ENCODE measurements at places on chromosomes 7 and 10.

GRCh38 chr7:7920481-7920880, 48.1 kb upstream of the GLCCI1 start:
- no peak for DNase-seq

DNA sequence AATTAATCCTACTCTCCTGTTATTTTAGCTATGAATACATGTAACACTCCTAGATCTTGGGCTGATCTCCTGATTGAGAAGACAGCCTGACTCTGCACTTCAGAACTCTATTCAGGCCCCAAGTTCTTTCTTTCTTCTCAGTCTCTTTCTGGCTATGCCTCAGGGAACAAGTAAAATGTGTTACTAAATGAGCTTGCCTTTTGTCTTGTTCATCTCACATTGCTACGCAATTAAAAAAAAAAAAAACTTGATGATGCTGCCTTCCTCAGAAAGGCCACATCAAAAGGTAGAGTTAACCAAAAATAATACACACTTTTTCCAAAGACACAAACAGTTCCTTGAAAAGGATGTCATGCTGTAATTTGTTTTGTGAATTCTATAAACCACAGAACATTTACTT, 258.1 kb downstream of the TWIST1 start:
- DNase-seq = no peak

DNA sequence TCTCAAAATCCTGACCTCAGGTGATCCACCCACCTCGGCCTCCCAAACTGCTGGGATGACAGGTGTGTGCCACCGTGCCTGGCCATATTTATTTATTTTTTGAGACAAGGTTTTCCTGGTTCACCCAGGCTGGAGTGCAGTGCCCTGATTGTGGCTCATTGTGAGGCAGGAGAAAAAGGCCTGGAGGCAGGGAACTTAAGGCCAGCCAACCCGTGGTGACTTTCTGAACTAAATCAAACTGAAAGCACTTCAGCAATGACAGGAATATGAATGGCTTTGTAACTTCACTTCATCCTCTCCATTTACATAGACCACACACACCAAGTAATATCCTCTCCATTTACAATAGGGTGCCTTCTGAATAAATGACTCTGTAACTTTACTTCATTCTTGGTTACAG, 124.4 kb downstream of the CCDC3 start:
- DNase-seq = no peak

- DNase-seq = no peak
These were observed 42.3 kb upstream of the CYCS start for GRCh38 chr7:25167262-25167843.

- DNase-seq = no peak
These were observed 43.7 kb downstream of the OSBPL3 start for GRCh38 chr7:24936121-24936824.

DNA sequence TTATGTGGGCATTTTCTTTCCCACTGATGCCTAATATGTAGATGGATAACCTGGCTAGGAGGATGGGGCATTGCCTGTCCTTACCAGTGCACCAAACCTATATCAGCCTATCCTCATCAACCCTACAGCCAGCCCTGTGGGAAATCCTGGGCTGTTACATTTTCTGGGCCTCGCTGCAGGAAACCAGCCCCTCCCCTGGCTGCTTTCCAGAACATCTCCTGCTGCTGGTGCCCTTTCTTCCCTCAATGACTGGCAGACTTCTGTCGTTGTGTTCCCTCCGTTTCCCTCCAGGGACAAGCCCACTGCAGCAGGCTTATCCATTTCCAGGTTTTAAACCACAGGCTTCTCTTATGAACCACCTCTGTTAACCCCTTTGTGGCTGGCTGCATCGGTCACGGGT, 486.1 kb upstream of the COBL start:
- DNase-seq = no peak

GRCh38 chr10:28714401-28715053, 37.2 kb downstream of the BAMBI start:
- DNase-seq = no peak

DNA sequence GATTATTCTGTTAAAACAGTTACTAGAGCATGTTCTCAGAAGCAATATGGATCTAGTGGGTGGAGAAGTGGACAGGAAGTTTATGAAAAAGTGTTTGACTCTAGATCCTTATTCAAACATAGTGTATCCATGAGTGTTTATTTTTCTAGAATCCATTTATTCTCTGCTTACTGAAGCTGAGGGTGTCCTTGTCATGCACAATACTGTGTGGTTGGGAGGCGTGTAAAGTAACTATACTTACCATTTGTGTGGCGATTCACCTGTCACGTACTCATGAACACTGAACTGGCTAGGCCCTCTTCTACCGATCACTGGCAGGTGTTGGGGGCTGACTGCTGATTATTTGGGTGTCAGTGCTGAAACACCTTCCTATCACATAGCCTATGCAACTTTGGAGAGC, 74.0 kb downstream of the POU6F2 start:
- no peak for DNase-seq

DNA sequence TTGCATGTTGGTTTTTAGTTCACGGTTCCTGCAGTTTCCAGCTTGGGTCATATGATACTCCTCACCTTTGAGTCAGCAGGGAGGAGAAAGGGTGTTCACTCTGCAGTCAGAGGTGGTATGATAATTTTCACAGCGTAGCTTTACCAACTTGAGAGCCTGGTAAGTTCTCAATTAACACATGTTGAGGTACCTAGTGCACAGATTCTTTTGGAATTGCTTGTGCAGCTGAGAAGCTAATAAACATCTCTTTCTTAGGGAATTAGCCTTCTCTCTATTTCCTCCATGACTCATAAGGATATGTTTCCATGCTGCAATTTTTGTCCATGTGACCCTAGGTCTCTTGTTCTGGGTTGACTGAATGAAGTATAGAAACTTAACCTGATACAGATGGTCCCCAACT, 166.6 kb downstream of the KIF20B start:
- DNase-seq = no peak

DNA sequence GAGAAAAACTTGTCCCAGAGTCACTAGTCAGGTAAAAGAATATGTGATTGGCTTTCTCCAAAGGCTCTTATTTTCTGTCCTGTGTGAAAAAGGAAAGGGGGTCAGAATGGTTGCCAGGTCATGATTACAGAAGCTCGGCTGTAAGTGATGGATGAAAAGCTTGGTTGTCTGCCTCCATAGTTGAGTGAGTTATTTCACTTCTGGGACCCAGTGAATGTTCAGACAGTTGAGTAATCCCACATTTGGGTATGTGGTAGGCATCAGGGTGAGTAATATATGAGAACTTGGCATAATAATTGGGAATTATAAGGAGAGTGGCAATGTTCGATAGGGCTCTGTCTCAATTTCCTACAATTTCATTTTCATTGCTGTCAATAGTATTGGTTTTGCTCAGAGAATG, 72.5 kb downstream of the BBS9 start:
- DNase-seq = no peak

DNA sequence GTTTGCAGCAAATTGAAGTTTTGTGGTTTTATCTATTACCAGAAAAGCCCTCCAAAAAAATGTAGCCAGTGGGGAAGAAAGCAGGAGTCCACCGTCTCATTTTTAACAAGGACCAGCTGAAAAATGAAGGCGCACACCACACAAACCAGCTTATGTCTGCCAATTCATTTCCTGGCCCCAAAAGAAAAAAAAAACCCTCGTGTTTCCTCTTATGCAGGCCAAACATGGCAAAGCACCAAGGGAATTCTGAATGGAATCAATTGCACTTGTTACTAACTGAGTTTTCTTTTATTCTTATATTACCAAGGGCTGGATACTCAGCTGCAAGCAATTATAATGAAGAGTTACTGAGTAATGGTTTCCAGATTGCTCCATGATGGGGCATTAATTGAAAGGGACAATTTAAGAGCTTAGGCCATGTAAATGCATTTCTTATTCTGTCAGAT, 428.3 kb upstream of the NPVF start:
- no peak for DNase-seq

- no peak for DNase-seq
These were observed 14.9 kb downstream of the MAT1A start for GRCh38 chr10:80274396-80275134.

GRCh38 chr10:59719374-59719773, 9.7 kb upstream of the SLC16A9 start:
- no peak for DNase-seq

DNA sequence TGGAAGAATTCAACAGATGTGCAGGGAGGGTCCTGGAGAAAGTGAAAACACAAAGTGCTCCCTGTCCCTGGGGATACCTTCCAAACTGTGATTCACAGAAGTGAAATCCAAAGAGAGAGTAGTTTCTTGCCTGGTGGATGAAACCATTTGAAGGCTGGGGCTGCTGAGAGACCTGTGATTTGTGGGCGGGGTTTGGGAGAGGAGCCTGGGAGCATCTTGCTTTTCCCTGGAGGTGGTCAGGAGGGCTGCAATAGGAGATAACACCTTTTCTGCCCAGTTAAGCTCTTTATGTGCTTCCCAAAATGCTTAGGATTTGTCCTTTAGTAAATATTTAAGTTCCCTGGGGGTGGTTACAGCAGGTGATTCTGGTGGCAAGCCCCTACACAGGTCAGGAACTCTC, 105.3 kb upstream of the TPK1 start:
- DNase-seq = no peak

DNA sequence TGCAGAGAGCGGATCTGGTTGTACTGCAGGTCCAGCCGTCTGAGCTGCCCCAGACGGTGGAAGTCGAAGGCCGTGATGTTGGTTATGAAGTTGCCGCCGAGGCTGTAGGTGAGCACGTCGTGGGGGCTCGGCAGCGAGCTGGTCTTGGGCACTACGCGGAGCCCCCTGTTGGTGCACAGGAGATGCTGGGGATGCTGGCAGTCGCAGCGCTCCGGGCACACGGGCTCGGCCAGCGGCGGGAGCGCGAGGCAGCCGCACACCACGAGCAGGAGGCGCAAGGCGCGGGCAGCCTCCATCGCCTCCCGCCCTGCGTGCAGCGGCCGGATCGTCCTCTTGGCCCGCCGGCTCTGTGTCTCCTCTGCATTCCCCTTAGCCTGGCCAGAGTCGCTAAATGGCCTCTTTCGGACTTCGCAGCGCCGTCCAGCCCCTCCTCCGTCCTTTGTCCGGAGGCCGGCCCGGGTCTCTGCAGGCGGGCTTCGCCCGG, 337 bp downstream of the TRIL start:
- DNase-seq = no peak

- no peak for DNase-seq
These were observed 98.7 kb downstream of the NPSR1 start for GRCh38 chr7:34756691-34757090.

DNA sequence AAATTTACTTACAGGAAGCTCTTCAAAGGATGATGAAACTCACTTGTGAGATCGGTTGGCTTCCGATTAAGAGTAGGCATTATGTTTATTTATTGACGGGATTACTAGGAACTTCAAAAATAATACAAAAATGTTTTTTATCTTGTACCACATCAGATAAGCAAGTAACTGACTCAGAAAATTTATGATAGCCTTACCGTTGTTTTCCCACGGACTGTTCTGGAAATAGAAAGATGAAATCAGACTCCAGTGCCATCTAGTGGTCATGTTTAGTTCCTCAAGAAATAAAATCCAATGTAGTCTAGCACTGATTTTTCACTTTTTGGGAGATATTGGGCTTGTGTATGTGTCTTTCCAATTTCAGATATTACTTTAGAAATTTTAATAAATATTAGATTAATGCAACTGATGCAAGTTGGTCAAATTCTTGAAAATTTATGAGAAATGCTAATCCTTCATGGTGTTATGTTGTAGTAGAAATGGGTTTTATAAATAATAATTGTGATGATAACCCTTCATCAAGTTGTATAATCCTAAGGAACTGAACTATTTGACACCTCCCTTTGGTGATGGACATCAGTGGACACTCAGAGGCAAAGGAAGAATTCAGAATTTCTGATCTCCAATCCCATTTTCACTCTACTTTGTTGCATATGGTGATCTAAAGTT, 168.8 kb downstream of the TMEM26 start:
- DNase-seq = no peak

DNA sequence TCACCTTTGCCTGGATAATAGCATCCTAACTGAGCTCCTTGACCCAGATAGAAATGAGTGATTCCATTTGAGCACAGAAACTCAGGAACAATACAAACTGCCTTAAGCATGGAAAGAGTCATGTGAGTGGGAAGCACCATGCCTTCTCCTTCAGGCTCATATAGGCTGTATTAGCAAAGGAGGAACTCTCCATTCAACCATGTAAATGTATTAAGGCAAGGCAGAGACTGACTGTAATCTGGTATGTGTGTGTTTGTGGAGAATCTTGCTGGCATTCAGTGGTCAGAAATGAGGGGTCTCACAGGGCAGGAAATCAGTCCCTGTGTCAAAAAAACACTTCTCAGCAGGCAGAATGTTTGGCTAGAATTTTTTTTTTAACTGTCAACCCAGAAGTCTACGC, 40.2 kb downstream of the COA1 start:
- no peak for DNase-seq

DNA sequence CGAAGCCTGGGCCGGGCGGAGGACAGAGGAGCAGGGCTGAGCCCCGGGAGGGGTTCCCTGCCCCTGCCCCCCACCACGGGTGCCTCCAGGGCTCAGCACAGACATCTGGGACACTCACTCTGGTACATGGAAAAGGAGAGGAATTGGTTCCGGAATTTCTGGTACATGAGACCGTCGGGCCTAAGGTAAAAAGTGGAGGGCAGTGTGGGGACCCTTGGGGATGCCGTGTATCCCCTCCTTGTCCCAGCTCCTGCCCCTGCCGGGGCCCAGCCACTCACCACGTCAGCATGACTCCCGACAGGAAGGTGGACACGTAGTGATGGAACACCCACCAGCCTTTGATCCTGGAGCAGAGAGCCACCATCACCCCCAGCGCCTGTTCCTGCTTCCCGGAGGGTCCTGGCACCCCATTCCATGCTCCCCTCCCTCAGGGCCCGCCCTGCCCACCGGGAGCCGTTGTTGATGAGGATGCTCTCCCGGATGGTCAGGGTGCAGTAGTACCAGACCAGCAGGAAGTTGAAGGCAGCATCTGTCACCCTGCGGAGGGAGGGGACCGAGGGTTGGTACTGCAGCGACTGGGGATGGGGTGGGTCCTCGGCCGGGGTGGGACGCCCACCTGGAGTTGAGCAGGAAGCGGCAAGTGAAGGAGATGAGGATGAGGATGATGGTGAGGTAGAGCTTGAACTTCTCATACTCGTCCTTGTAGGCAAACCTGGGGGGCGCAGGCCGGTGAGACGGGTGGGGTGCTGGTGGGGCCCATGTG, 6.4 kb downstream of the TMEM120A start:
- DNase-seq = no peak

GRCh38 chr10:8803992-8804391, 749.5 kb downstream of the GATA3 start:
- DNase-seq = no peak

GRCh38 chr7:80206763-80207162, 72.1 kb downstream of the GNAI1 start:
- no peak for DNase-seq

- DNase-seq = no peak
These were observed 13.3 kb upstream of the MIOS start for GRCh38 chr7:7553386-7553785.

DNA sequence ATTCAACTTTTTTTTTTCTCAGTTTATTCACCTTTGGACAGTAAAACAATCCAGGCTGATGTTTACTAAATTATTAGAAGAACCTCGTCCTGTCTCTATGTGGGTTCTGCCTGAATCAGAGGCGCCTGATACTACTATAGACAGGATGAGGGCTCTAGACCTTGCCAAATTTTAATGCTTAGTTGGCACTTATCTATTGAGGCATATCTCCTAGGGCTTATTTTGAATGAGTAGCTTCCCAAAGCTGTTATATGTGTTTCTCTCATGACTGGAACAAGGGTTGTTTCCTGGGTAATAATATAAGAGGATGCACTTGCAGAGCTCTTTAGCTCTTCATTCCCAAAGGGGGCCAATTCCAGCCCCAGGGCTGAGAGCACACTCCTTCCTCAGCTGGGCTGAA, 23.6 kb downstream of the HECW1 start:
- no peak for DNase-seq
